ENCODE measurements at places on chromosomes 11 and 22.

- no peak for DNase-seq
Observed at GRCh38 chr11:25920356-25920755, 411.6 kb upstream of the ANO3 start.

- DNase-seq, result no peak
Observed at GRCh38 chr11:20873054-20873453, 203.7 kb downstream of the NELL1 start.

- DNase-seq, result peak; percentile 95
Observed at GRCh38 chr22:42856865-42857704, at the start of gene ARFGAP3. ARFGAP3 (minus strand) TSS chr22:42857273; CDS start chr22:42857182, 91 bp downstream.

- DNase-seq, result no peak
Observed at GRCh38 chr22:20130319-20130718, 1.3 kb upstream of the ZDHHC8 start.

DNA sequence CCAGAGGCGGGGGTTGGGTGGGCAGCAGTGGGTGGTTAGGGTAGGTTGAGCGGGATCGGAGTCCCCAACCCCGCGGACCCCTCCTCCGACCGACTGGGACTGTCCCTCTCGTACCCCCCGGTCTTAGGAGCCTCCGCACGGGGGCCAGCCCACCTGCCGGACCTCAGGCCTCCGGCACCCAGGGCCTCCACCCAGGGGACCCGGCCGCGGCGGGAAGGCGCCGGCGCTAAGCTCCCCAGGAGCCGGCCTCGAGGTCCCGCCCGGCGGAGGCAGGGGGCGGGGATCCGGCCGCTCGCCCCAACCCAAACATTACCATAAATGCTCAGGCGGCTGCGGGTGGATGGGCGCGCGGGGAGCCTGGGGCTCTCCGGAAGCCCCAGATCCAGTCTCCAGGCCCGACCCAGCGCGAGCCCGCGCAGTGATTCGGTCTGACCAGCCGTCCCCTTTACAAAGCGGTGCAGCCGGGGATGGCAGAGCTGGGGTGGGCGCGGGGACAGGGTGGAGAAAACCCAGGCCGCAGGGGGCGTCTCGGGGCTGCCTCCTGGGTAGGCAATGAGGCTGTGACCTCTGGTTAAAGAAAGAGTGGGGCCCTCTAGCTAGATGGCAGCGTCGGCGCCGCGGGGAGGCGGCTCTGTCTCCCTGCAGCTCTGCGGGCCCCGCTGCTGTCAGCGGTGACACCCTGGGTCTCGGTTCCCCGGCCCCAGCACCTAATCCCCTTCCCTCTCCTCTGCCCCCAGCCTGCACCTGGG, 4.0 kb upstream of the MCAM start:
- DNase-seq, result peak; percentile 49

GRCh38 chr11:114892381-114893197, 214.3 kb downstream of the NXPE2 start:
- no peak for DNase-seq

DNA sequence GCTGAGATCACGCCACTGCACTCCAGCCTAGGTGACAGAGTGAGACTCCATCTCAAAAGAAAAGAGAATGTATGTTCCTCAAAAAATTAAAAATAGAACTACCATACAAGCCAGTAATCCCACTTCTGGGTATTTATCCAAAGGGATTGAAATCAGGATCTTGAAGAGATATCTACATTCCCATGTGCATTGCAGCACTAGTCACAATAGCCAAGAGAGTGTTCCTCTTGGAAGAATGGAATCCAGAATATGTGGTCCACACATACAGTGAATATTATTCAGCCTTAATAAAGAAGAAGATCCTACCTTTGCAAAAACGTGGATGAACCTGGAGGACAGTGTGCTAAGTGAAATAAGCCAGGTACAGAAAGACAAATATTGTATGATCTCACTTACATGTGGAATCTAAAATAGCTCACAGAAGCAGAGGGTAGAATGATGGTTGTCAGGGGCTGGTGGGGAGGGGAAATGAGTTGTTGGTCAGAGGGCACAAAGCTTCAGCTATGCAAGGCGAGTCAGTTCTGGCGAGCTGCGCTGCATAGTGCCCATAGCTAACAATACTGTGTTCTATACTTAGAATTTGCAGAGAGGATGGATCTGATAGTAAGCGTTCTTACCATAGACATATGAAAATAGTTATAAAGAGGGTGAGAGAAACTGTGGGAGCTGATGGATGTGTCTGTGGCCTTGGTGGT, 32.1 kb downstream of the GRIK4 start:
- no peak for DNase-seq

DNA sequence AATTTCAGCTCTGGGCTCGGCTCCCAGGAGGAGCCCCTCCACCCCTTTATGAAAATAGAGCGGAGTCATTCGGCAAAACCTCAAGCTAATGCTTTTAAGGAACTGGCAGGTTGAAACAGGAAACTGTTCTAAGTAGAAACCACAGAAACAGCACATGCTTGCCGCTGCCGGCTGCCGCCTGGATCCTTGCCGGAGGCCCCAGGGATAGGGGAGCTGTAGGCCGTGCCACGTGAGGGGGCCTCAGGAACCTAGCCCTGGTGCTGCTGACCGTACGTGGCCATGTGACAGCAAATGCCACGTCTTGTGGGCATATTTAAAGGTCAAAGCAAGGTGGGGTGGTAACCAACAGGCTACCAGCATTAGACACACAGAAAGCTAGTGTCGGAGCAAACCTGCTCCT, 77.9 kb upstream of the TIMP3 start:
- peak; percentile 5 for DNase-seq

- no peak for DNase-seq
Observed at GRCh38 chr11:121540627-121541026, 87.9 kb upstream of the SORL1-AS1 start.

- DNase-seq, result no peak
Observed at GRCh38 chr11:19232910-19233503, 7.7 kb downstream of the E2F8 start.

DNA sequence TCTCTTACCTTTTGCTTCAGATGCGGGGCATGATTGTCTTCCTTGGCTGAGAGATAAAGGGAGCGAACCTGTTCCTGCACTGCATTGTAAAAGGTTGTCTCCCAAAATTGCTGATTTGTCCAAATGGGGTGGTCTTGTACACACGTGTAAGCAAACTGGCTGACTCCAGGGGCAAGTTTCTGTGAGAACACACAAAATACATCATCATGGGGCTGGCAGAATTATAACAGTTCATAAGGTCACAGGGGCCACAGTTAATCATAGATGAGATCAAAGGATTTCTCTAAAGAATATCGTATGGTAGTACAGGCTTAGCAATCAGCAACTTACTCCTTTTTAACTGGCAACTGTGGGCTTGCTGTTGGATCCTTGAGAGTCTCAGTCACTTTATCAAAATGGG, 194.3 kb downstream of the SWAP70 start:
- no peak for DNase-seq

- no peak for DNase-seq
Observed at GRCh38 chr11:11435635-11436034, 82.6 kb upstream of the CSNK2A3 start.

DNA sequence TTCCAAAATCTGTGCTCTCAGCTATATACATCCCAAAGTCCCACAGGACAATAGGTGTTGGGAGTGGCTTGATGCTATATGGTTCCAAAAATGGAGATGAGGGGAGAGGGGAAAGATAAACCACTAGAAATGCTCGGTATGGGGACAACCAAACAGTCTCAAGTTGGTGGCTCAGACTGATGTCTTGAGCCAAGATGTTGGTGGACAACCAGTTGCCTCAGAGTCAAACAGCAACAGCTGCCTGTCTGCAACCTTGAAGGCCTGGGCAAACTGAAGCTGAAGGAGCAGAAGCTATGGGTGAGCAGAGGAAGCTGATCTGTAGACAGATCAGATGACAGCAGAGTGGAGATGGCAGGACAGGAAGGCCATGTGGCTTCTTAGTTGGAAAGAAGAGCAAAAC, 4.0 kb downstream of the RRP8 start:
- no peak for DNase-seq

DNA sequence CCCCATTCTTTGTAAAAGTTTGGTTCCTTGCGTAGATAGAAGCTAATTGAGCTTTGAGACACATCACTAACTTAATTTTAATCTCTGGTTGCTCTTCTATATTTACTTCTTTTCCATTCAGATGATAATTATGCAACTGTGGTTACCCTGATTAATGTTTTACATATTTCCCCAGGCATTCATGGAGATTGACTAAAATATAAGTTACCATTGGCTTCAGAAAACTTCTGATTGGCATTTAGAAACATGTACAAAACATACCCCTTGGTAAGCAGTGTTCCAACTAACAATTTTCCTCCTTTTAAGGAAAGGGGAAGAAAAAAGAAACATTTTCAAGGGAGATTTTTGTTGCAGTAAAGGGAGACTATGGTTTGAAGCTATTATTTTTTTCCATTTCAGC, 43.9 kb downstream of the FAT3 start:
- DNase-seq, result no peak

- DNase-seq, result no peak
Observed at GRCh38 chr11:44615913-44616791, 50.7 kb downstream of the CD82 start.

GRCh38 chr11:78714539-78714938, 139.9 kb upstream of the NARS2 start:
- no peak for DNase-seq

DNA sequence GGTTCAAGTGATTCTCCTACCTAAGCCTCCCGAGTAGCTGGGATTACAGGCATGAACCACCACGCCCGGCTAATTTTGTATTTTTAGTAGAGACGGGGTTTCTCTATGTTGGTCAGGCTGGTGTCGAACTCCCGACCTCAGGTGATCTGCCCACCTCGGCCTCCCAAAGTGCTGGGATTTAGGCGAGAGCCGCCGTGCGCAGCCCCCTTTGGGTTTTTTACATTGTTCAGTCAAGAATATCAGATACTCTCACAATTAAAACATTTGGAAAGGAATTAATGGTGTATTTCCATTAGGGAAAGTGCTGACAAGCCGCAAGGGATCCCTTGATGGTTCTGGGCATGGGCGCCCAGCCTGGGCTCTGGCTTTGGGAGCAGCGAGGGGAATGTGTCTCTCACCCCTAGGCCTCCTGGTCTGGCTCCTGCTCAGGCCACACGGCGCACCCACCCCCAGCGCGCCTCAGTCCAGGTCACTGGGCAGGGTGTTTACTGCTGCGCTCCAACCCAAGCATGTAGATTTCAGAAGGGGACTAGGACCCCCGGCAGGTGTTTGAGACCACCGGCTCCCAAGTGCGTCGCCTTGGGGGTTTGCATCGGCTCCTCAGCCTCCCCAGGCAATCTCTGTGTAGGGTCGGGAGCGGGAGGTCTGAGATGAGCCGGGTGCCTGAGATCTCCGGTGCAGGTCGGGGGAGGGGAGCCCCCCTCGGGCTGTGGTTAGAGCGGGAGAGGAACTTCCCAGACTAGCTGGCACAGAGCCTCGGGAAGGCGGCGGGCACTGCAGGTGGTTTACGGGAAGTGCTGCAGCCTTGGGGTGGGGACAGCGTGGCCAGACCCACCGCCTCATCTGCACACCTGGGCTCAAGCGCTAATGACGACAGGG, 809 bp upstream of the IRF7 start:
- DNase-seq, result no peak

GRCh38 chr11:118167906-118168305, 8.5 kb downstream of the SCN2B start:
- no peak for DNase-seq

DNA sequence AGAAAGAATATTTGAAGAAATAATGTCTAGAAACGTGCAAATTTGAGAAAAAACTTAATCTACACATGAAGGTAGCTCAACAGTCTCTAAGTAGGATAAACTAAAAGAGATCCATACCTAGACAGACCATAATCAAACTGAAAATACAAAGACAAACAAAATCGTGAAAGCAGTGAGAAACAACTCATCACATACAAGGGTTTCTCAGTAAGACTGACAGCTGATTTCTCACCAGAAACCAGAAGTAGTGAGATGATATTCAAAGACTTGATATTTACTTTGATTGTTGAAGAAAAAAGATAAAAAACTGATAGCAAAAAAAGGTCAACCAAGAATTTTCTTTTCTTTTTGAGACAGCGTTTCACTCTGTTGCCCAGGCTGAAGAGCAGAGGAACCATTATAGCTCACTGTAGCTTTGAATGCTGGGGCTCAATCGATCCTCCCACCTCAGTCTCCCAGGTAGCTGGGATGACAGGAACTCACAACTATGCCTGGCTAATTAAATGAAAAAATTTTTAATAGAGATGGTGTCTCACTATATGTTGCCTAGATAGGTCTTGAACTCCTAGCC, 17.4 kb downstream of the NPAT start:
- DNase-seq, result no peak

GRCh38 chr11:3341298-3341697, 37.6 kb downstream of the ZNF195 start:
- peak; percentile 44 for DNase-seq

GRCh38 chr11:117314840-117315239, 1.2 kb downstream of the BACE1 start:
- DNase-seq, result no peak

DNA sequence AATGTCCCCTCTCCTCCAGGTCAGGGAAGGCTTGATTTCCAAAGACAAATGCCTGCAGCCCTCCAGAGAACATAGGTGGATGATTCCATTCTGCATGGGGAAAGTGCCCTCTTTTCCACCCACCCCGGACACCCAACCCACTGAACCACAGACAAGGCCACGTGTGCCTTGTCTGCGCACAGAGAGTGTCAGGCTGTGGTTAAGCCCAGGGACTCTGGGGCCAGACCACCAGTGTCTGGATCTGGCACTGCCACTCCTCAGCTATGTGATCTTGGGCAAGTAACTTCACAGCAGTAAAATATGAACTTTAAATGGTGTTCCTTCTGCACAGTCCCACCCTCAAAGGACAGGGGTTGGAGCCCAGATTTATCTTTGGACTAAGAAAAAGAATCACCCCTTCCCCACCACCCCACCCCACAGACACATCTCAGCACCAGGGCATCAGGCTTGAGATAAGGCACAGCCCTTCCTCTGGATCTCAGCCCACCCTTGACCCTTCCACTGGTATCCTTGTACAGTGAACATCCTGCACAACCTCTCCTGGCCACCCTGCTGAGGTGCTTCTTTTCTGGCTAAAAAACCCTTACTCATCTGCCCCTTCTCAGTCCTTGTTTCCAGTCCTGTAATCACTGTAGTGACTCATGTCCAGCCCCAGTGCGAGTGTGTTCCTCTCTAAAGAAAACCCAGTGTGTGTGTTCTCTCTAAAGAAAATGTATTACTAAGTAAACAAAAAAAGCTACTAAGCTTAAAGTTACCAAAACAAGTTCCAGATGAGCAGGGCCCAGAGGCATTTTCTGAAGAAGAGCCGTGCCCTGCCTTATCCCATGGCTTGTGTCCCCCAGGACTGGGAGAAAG, 1.9 kb upstream of the PTGDR2 start:
- no peak for DNase-seq

GRCh38 chr22:44330744-44331660, 18.3 kb upstream of the SHISAL1 start:
- no peak for DNase-seq

GRCh38 chr11:75627906-75628668, 40.8 kb downstream of the MAP6 start:
- DNase-seq, result no peak

DNA sequence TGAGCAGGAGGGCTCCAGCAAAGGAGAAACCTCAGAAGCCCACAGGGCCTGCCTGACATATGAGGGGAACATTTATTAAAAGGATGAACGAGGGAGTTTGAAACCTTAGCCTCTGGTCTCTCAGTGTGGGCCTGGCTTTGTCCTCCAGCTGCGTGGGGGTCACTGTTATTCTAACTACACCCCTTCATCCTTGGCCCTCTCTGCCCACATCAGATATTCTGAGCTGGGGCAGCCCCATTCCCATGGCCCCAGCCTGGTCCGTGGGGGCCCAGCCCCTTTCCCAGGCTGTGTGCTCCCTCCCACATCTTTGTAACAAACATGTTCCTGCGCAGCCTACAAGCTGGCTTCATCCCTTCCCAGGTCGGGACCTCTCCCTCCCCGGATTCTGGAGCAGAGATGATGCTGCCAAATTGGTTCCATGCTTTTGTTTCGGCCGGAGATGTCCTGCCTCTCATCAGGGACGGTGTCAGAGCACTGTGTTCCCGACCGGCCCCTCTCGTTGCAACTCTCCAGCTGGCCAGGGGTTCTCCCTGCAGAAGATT, 4.0 kb downstream of the FXYD6 start:
- no peak for DNase-seq
